ENCODE measurements at places on chromosomes 1 and 21.

GRCh38 chr1:222781251-222781650 is 33.6 kb upstream of the DISP1 start:
- DNase-seq, result no peak

- DNase-seq, result no peak
Measured at GRCh38 chr1:68433395-68433794, 16.4 kb downstream of the RPE65 start.

DNA sequence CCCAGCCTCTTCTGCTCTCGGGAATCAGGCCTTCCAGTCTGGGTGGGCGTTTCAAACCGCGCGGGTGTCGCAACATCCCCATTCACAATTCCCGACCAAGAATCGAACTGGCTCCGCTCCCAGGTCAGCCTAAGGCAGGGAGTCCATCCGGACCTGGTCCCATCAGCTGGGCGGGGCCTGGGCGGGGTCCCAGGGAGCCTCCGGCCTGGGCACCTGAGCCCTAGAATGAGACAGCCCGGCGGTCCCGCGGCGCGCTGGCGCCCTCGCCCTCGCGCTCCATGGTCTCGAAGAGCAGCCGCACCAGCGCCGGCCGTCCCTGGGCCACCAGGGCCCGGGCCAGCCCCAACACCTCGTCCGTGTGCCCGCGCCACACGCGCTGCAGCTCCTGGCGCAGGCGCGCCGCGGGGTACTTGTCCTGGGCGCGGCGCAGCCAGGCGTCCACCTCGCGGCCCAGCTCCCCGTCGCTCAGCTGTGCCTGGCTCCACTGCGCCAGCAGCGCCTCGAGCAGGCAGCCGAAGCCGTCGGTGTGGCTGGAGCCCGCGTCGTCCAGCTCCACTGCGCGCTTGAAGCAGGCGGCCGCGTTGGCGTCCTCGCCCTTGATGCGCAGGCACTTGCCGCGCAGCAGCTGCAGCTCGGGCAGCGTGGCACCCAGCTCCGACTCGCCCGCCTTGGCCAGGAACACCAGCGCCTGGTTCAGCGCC is 16.9 kb upstream of the PARS2 start:
- no peak for DNase-seq

DNA sequence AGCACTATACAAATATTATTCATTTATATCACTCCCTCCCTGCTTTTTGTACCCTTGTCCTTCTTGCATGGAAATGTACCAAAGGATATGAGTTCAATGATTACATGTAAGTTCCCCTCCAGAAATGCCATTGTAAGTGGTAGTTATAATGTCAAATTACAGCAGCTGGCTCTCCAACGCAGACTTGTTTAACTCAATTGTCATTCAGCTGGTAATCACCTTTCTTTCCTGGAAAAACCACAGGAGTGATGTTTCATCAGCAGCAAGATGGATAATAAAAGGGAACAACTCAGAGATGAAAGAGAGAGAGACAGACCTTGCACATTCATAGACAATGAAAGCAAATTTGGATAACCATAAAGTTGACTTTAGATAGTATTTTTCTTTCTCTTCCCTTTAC is 578.6 kb upstream of the PBX1 start:
- DNase-seq, result peak; percentile 90

GRCh38 chr1:94011709-94012595 is 102.7 kb upstream of the GCLM start:
- DNase-seq, result no peak

Measured in NCI-H2081 (cell line).